ENCODE measurements at places on chromosomes 7 and 10. TPM values are rescaled to one million over a fixed set of nuclear protein-coding genes. Genes with fewer than 3 reads are reported as not detected.

Gene NT5C3A
- 30.8 TPM for total RNA-seq

- no peak for DNase-seq
Measured at GRCh38 chr7:18315241-18315640, 180.3 kb upstream of the HDAC9 start.

DNA sequence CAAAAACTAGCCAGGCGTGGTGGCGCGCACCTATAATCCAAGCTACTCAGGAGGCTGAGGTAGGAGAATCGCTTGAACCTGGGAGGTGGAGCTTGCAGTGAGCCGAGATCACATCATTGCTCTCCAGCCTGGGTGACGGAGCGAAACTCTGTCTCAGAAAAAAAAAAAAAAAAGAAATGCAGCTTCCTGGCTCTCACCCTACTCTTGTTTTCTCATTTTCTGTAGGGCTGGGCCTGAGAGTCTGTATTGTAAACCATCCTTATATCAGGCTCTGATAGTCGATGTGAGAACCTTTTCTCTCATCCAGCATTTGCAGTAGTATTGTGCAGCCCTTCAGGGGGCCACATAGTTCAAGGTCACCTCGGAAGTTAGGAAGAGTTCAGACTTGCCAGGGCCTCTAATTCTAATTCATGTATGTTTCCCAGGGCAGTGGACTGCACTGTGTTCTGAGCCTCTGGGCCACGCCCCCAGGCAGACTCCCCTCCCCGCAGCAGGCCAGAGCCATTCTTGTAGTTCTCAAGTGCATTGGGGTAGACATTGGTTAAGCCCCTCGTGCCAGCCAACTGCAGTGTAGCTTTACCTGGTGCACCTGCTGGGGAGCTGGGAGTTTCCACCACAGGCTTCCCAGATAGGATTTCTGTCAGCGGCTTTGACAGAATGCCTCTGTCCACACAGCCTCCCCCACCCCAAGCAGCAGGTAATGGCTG lies 38.3 kb upstream of the PDCD4 start:
- DNase-seq, result no peak

DNA sequence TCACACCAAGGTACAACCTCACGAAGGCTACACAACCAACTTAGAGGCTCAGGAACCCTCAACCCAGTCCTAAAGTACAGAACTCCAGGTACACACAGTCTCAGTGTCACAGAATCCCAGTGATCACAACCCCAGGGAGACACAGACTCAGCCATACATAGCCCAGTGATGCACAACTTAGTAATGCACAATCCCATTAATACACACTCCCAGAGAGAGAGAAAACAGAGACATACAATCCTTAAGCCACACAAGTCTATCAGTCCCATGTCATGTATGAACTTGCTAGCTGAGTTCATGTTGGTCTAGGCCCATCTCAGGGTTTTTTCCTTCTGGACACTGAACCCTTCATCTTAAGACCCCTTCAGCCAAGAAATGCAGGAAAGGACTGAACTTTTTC lies 4.6 kb downstream of the KCNIP2 start:
- no peak for DNase-seq

DNA sequence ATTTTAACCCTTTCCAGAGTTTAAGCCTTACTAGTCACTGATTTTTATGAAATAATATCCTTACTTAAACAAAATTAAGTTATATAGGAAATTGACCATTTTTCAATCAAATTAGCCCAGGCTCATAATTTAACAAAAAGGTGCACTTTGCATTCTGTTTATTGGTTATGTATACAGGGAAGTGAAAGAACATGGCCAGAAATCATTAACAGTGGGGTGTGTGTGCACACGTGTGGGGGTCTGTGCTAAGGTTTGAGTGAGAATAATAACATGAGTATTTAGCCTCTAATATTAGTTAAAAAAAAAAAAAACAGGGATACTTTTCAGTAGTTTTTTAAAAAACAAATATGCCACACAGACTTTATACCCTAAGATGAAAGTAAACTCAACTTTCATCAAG lies 510.5 kb upstream of the PFKP start:
- no peak for DNase-seq

DNA sequence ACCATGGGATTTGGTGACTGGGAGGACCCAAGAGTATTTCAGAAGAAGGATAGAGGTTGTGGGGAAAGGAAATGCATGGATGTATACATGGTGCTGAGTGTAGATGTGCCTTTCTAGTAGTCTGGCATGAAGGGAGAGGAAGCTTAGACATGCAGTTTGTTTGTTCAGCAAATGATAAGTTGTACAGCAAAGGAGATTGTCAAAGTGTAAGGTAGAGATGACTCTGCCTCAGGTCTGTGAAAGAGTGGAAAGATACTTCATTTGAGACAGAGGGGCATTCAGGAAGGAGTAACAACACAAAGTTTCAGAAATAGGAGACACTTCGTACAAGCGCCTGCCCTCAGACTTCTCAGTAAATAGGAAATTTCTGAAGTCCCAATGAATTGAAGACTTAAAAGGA lies 152.3 kb downstream of the CELF2 start:
- DNase-seq, result no peak

Gene OPN4
- total RNA-seq, result not detected

- no peak for DNase-seq
Measured at GRCh38 chr10:120691625-120692024, 159.5 kb upstream of the WDR11 start.

- no peak for DNase-seq
Measured at GRCh38 chr7:130667593-130668257, 823 bp downstream of the COPG2 start.

- DNase-seq, result no peak
Measured at GRCh38 chr10:63699785-63700613, 178.8 kb downstream of the REEP3 start.

DNA sequence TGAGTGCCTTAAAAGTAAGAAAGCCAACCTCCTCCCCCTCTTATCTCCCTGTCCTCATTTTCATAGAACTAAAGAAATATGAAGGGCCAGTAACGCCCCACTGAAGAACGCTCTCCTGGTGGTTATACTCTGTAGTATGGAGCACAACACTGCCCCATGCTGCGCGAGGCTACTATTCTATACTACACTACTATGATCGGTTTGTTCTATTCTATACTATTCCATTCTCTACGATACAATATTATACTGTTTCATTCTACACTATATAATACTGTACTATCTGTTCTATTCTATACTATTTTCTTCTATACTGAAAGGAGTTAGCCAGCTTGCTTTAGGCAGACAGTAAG lies 34.8 kb downstream of the DIP2C start:
- DNase-seq, result no peak

DNA sequence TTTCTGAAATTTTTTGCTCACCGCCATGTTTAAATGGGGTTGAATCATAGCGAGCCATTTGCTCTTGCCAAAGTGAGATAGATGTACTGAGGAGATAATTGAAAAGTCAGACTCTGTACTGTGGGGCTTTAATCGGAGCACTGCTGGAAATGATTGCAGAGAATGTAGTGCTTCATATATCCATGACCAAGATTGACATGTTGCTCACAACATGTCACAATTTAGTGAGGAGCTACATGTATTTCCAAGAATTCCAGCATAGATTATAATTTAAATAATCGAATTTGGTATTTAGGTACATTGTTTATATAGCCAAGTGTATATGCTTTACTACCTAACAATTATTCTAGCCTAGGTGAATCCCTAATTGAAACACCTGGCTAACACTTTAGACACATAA lies 66.5 kb downstream of the PODXL start:
- no peak for DNase-seq

Gene FAM13C
- 26.9 TPM for total RNA-seq

- DNase-seq, result no peak
Measured at GRCh38 chr7:151608031-151608551, 88.4 kb upstream of the RHEB start.

GRCh38 chr10:43254199-43254730 lies 12.6 kb downstream of the RASGEF1A start:
- DNase-seq, result no peak

Measured in esophagus squamous epithelium (tissue), 5 donors.